ENCODE measurements at places on chromosomes 7 and 10.
A peak's percentile ranks its signal among the peaks of the same experiment; 100 is the strongest.

GRCh38 chr10:112782200-112782907 lies 167.7 kb upstream of the TCF7L2 start:
- DNase-seq = no peak

DNA sequence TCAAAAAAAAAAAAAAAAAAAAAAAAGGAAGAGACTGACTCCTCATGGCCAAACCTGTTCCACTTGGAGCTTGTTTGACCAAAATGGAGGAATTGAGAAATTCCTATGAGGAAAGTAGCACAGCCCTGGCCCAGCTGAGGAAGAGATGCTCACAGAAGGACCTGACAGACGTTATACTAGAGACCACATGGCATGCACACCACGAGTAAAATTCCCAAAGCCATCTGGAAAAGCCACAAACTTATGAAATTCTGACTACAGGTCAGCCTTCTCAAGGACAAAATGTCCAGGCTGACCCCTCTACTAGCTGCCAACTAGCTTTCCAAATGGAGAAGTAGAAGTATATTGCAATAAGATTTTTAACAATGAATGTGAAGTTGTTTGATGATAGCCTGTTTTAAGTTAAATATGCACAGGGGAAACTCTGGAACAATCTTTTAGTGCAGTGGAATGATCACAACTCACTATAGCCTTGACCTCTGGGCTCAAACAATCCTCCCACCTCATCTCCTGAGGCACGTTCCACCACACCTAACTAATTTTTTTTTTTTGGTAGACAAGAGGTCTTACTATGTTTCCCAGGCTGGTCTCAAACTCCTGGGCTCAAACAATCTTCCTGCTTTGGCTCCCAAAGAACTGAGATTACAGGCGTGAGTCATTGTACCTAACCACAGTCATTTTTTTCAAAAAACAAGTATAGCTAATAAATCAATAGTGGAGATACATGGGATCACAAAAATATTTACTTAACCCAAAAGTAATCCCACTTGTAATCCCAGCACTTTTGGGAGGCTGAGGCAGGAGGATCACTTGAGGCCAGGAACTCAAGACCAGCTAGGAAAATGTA lies 75.7 kb downstream of the AKR1D1 start:
- DNase-seq = no peak

DNA sequence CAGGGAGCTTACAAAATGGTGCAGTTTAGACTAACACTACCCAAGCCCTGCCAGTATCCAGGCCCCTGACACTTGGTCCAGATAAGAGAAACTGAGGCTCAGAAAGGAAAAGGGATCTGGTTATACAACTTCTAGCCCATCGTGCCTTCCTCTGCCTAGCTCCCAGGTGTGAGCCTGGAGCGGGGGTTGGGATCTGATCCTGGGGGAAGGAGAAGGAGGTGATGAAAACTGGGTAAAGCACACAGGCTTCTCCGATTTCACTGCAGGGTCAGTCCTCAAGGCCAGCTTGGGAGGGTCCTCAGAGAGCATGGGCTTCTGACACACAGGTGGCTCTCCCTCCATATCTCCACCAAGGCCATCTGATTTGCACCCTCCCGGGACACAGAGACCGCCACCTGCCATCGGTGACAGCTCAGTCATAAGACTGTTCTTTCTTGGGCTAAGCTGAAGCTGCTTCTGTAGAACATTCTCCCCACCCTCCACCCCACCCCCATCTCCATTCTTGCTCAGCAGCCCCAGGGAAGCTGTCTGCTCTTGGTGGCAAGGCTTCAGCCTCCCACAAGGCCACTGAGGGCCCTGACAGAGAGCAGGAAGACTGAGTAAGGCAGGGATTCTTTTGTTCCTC lies 16.4 kb downstream of the SRRM3 start:
- DNase-seq = no peak

DNA sequence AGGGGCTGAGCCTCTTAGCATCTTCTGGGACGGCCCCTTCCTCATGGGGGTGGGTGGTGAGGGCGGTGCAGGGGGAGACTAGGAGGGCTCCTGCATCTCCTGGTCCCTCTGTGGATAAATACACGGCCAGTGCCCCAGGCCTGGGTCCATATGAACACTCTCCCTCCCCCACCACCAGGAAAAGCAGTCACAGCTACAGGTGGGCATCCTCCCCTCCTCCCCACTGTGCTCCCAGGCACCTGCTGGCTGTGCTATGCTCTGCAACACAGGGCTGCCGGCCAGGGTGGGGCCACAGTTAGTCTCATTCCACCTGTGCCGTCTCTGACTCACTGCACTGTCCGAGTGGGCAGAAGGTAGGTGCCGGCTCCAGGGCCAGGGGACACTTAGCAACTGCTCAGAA lies 87.3 kb upstream of the INSIG1 start:
- no peak for DNase-seq

GRCh38 chr10:93288679-93289634 lies 193.2 kb downstream of the MYOF start:
- peak; percentile 42 for DNase-seq

DNA sequence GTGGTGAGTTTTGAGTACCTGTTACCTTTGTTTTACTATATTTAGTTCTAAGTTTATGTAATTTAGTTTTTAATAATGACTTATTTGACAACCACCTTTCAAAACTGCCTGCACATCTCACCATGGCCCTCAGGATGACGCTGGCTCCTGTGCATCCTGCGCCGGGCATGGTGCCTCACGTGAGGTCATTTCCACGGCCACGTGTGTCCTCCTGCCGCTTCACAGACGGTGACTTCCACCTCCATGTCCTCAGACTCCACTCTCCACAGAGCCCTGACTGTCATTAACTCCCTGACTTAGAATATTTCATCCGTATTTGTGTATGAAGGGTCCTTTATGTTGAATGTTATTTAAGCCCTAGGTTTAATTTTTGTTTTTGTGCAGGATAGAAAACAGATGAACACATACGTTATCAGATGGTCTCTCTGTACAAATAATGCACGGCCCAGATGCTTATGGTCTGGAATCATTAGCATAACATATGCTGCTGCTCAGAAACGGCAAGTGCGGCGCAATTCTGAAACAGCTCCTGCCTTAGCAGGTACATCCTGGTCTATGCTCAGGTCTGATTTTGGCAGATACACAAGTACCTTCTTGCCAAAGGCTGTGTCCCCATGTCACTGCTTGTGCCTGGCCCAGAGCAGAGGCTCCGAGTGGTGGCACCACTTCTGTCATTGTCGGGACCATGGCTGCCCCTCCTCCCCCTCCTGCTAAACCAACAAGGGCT lies 155.8 kb downstream of the WDR37 start:
- DNase-seq = no peak

DNA sequence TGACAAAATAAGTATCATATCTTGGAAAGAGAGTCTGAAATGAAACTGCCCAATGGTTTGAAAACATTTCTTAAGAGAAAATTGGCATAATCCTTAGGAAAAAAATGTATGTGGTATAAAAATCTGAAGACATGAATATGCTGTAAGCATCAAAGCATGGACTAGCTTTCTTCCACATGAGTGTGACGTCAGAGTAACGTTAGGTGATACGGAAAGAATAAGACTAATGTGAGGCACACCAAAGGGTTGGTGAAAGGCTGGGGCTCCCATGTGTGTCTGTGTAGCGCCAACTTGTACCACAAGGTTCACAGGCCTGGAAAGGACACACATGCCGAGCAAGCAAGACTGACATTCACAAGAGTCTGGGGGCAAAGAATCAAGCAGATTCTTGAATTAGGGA lies 238.1 kb upstream of the GLI3 start:
- DNase-seq = no peak
